ENCODE measurements at places on chromosomes 12 and 14.

DNA sequence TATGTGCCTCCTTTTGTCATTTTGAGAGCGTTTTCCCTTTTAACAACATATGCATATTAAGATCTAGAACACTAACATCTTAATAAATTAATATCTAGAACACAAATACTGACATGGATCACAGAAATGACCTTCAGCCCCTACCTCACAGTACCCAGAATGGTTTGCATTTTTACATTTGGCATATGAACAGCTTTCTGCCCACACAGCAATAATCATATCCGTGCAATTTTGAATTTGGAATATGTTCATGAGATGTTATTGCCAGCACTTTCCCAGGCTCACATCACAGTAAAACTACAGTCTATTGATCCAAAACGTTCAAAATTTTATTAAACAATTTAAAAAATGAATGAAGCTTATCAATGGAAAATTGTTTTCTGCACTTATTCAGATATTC, 114.6 kb downstream of the SLC25A21 start:
- DNase-seq: no peak

DNA sequence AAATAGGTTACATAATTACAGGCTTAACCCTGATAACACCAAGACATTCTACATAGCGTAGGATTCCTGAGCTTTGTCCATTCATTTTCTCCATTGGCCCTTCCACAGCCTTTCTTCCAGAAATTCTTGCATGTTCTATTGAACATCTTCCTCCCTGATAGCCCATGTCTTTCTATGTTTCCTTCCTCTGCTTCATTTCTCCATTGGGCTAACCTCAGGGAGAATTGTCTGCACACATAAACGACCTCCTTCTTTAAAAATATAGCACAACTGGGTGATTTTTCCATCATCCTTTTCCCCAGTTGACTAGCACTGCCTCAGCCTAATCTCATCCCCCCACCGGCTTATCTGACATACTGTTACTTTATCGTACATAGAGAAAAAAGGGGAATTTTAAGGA, 11.2 kb downstream of the DIO2 start:
- DNase-seq: no peak

DNA sequence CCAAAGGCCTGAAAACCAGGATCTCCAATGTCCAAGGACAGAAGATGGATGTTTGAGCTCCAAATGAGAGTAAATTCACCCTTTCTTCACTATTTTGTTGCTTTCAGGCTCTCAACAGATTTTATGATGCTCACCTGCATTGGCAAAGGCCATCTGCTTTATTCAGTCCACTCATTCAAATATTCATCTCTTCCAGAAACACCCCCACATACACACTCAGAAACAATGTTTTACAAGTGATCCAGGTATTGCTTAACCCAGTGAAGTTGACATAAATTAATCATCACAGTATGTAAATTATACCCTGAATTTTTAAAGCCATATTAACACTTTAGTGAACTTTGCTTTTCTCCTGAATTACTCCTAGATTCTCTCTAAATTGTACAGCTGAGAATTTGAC, 63.3 kb downstream of the DUSP6 start:
- DNase-seq: no peak

DNA sequence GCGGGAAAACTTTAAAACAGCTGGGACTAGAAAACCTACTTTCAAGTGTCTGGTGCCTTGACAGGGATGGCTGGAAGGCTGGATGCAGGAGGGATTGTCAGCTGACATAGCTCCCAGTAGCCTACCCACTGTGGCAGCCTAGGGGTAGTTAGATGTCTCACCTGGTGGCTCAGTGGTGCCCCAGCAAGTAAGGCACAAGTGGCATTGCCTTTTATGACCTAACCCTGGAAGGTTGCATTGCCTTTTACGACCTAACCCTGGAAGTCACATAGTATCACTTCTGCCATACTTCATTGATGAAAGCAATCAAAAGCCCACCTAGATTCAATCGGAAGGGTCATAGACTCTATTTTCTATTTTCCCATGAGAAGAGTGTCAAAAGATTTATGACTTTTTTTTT, 724.7 kb upstream of the TBX3 start:
- DNase-seq: no peak

GRCh38 chr12:31965090-31965489, 5.9 kb downstream of the RESF1 start:
- peak; percentile 19 for DNase-seq

GRCh38 chr12:132400011-132400641, 70.7 kb upstream of the GALNT9 start:
- no peak for DNase-seq

DNA sequence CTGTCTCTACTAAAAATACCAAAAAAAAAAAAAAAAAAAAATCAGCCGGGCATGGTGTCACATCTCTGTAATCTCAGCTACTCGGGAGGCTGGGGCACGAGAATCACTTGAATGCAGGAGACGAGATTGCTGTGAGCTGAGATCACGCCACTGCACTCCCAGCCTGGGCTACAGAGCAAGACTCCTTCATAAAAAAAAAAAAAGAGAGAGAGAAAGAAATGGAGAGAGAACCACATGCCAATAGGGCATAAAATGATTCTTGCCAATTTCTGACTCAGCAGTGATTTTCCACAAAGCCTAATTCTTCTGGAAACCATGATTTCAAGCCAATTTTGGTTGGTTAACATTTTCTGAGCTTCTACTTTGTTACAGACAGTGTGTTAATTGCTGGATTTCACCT, 250.4 kb upstream of the SEL1L start:
- no peak for DNase-seq

- no peak for DNase-seq
These were observed 41.8 kb upstream of the CCDC196 start for GRCh38 chr14:66444271-66444927.

- no peak for DNase-seq
These were observed 148.8 kb upstream of the DCN start for GRCh38 chr12:91331371-91331770.

DNA sequence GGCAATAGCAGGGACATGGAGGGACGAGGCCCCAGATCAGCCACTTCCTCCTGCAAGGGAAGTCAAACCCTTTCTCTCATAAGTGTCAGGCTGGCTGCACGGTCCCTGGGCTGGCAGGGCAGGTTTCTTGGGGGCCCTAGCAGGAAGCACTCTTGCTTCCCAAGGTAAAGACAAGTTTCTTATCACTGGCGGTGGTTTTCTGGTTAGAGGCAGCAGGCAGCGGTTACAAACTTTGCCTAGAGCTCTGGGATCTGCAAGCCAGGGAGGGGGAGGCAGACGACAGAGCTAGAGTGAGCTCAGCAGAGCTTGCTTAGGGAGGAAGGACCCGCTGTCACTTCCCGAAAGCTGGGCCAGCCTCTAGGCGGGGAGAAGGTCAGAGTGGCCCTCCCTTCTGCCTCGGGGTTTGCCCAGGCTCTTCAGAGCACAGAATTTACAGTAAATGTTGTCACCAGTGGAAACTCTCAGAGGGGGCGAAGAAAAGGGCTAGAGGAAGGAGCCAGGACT, 20.4 kb downstream of the BATF start:
- peak; percentile 67 for DNase-seq

GRCh38 chr12:6768990-6769389, 2.8 kb downstream of the PTMS start:
- DNase-seq: no peak

DNA sequence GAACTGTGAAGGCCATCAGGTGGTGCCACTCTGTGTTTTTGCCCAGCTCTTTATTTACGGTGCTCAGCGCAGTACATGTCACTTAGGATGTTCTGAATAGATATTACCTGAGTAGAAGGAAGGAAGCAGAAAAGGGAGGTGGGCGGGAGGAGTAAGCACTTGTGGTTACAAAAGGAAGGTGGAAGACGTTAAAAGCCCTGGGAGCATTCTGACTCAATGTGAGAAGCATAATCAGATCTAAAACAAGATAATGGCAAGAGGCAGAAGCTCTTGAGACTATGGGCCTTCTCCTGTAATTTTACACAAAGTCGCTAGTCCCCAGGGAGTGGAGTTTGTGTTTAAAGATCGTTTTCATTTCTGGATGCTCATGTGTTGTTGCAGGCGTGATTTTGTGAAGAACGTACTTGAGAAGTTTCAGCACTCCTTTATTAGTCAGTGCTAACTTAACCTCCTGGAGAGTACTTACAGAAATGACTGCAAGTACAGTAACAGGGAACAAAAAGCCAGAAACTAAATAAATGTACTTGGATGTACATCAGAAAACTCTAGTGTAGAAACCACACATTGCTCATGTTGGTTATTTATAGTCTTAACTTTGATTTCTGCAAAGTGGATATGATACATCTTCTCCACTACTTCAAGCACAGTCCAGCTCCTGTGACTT, 1523.5 kb downstream of the AACS start:
- no peak for DNase-seq

GRCh38 chr14:105123981-105124765, 44.4 kb downstream of the JAG2 start:
- DNase-seq: no peak

DNA sequence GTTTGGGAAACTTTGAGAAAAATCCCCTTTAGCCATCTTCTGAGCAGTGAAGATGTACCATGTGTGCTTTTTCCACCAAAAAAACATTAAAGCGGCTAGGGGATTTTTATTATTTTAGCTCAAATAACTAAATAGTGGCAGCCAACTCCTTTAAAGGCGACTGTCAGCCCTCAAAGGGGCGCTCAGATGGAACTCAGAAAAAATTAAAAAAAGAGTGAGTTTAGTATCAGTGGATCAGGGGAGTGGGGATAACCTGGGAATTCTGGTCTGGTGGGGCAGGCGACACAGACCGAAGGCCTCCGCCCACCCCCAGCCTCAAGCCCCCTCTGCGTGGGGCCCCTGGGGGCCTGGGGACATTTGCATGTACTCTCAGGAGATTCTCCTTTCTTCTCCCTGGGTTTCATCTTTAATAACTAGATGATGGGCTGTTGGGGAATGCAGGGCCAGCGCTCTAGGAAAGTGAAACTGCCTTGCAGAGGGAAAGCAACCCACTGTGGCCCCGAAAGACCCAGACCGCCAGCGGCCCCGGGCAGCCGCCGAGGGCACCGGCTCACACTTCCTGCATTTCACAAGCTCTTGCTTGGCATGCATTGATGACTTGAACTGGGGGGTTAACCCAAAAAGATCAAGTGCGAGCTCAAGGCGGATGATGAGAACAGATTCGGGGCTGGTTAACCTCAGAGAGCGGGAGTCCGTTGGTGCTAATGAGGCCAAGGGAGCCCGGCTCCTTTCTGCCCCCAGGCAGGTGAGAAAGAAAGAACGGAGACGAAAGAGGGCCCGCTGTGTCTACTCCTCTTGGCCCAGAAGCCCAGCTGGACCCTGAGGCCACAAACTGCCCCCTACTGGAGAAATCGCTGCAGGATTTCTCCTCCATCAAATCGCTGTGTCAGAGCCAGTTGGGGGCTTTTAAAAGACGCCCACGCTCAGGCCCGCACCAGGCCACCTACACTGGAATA, 7.3 kb upstream of the BATF start:
- peak; percentile 19 for DNase-seq

DNA sequence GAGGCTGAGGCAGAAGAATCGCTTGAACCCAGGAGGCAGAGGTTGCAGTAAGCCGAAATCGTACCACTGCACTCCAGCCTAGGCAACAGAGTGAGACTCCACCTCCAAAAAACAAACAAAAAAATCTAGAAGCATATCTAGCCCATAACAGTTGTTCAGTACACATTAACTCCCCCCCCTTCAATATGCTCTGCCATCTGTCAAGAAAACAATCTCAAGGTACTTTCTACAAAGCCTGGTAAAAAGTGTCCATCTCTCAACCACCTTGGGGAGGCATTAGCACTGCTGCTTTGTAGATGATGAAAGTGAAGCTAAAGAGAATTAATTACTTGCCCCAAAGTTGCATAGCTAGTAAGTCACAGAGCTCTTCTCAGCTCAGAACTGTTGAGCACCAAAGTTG, 24.9 kb downstream of the LGALS3 start:
- no peak for DNase-seq

GRCh38 chr12:46785382-46785781, 40.4 kb downstream of the SLC38A4 start:
- no peak for DNase-seq

- no peak for DNase-seq
These were observed 57.0 kb downstream of the CCDC88C start for GRCh38 chr14:91360490-91361232.

DNA sequence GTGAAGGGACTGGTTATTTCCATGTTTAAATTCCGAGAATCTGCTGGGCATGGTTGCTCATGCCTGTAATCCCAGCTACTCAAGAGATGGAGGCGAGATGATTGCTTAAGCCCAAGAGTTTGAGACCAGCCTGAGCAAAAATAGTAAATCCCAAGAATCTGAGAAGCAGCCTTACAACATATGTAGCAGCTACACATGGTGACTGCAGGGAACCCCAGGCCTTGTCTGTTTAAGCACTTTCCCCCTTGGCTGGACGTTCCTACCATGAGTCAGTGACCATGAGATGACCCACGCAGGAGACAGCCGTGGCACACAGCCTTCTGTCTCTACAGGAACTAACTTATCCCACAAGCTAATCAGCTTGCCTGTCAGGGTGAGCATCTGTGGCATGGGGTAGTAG, 5.5 kb upstream of the SLC24A4 start:
- no peak for DNase-seq

- no peak for DNase-seq
These were observed 8.1 kb upstream of the PEBP1 start for GRCh38 chr12:118127867-118128266.

DNA sequence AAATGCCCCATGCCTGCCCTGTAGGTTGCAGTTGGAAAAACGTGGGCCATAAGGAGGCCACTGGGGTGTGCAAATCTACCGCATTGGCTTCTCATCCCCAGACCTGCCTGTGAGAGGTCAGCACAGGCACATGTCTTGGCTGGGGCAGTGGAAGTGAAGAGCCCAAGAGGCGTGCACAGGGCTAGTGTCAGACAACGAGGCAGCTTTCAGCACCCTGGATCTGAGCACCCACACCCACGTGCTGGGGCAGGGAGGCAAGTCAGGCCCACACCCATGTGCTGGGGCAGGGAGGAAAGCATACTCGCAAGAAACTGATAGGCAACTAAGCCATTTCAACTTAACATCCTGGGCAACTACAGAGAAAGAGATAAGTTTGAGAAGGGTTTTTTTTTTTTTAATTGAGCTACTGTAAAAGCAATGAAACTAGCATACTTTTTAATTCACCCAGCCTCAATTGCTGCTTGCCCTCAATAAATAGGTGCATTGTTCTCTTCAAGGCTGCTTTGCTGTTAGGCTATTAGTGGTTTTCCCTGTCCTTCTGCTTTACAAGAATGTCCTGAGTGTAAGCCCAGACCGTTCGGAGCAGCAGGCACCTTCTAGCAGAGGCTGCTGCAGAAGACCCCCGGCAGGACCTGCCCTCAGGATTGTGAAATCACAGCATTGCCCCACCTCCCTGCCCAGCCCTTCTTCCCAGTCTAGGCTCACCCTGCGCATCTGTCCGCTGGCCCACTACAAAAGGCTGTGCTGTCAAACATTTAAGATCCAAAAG, 355.3 kb upstream of the FKBP4 start:
- DNase-seq: no peak

All from T-cell (primary cell).